ENCODE measurements at places on chromosomes 11 and 22.

DNA sequence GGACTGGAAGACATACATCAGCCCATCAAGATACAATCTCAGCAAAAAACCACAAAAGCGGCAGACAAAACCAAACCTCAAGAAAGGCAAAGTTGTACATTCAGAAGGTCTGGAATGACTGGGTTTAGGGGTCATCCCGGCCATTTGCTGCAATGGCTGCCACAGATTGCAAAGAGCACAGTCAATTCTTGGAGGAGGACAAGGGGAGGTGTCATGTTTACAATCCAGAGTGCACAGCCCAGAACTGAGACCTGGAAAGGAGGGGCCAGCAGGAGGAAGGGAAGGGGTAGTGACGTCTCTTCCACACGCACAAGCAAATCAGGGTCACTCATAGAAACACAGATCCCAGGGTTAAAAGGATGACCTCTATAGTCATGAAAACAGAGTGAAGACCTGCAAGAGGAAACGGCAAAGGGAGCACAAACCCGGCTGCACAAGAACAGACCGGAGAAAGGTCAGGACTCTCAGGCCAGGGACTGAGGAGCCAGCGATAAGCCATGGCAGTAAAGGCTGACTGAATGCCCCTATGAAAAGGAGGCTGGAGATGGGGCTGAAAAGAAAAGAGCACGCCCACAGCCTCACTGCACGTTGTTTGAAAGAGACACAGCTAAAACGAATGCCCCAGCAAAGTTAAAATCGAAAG, 18.2 kb upstream of the MUC5AC start:
- no peak for DNase-seq

GRCh38 chr11:65382804-65383368, 440 bp upstream of the SLC25A45 start:
- no peak for DNase-seq

DNA sequence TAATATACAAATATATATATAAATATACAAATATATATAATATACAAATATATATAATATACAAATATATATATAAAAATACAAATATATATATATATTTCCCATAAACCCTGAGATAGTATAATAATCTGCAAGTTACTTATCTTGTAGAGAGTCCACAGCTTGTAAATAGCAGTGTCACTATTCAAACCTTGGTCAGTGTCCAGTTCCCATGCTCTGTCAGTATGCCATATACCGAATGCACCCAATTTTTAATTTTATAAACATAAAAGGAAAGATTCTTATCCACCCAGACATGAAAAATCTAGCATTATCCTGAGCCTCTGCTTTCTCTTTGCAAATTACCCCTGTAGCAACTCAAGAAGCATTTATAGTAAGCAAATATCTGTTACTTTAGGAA, 21.6 kb upstream of the CTSC start:
- no peak for DNase-seq

- no peak for DNase-seq
Measured at GRCh38 chr22:47355776-47356510, 593.5 kb downstream of the TBC1D22A start.

DNA sequence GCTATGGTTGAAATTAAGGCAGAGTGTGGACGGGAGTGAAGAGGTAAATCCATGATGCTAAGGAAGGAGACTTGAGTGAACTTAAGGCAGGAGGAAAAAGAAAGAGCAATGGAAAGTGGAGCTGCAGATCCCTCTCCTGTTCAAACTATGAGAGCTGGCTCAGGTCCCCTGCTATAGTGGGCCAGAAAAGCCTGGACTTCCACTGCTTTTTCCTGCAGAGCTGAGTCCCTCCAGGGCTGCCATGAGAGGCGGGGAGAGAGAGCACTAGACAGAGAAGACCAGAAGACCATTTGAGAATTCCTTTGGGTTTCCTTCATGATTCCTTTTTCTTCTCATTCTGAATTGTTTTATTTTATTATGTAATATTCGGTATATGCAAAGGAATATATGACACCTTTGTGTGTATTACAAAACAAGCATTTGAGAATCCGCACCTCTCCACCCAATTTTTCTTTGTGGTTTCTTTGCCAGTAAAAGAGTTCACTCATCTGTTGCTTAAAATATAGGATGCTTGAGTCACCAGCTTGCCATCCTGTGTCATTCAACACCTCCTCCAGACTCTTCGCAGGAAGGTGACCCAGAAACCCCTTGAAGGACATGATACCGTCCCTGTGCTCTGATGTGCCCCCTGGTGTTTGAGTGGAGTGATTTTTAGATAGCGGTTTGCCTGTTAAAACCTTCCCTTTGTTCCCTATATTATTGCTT, 24.4 kb downstream of the SREBF2 start:
- DNase-seq: peak; percentile 78

- no peak for DNase-seq
Measured at GRCh38 chr11:11743216-11743615, 98.6 kb upstream of the USP47 start.

DNA sequence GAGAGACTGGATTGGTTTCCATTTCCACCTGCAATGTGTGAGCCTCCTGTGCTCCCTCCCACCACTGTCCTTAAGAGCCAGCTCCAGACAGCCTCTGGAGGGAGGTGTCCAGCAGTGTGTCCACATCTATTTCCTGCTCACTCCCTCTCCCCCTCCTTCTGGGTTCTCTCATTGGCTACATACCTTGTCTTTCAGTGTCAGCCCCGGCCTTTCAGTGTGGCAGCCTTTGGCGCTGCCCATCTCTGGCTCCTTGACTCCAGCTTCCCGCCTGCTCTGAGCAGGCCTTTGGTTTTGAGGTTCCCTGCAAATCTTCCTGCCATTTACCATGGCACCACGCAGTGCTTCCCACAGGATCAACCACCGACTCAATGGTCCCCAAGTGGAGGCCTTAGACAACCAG, 19.0 kb upstream of the PTPRJ start:
- no peak for DNase-seq

- DNase-seq: no peak
Measured at GRCh38 chr11:105334025-105334714, 194.6 kb upstream of the CARD18 start.

- DNase-seq: no peak
Measured at GRCh38 chr11:106271686-106272085, 194.2 kb downstream of the AASDHPPT start.

GRCh38 chr22:17137170-17137569, 16.0 kb upstream of the TMEM121B start:
- no peak for DNase-seq

GRCh38 chr11:36139767-36140166, 149.5 kb downstream of the COMMD9 start:
- no peak for DNase-seq

DNA sequence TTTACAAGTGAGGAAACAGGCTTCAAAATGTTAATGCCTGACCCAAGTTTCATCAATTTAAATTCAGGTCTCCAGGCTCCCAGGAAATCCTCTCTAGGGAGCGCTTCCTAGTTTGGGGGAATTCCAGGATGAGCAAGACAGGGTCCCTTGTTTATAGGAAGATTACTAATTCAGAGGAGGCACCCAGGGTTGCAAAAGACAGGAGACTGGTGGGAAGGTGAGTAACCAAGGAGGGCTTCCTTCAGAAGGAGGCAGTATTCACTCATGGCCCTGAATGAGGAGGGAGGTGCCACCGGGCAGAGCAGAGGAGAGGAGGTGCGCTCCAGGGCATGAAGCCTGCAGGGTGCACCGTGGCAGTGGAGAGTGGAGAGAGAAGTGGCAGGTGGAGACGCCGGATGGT, 1.6 kb downstream of the TMEM132A start:
- no peak for DNase-seq

GRCh38 chr11:126366064-126366822, 10.8 kb downstream of the ST3GAL4 start:
- no peak for DNase-seq

GRCh38 chr22:29569011-29569678, 11.8 kb downstream of the NIPSNAP1 start:
- DNase-seq: no peak

DNA sequence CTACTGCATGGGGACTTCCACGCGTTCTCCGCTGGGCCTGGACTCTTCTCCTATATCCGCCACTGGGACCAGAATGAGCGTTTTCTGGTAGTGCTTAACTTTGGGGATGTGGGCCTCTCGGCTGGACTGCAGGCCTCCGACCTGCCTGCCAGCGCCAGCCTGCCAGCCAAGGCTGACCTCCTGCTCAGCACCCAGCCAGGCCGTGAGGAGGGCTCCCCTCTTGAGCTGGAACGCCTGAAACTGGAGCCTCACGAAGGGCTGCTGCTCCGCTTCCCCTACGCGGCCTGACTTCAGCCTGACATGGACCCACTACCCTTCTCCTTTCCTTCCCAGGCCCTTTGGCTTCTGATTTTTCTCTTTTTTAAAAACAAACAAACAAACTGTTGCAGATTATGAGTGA, 7.7 kb downstream of the SLC3A2 start:
- no peak for DNase-seq

DNA sequence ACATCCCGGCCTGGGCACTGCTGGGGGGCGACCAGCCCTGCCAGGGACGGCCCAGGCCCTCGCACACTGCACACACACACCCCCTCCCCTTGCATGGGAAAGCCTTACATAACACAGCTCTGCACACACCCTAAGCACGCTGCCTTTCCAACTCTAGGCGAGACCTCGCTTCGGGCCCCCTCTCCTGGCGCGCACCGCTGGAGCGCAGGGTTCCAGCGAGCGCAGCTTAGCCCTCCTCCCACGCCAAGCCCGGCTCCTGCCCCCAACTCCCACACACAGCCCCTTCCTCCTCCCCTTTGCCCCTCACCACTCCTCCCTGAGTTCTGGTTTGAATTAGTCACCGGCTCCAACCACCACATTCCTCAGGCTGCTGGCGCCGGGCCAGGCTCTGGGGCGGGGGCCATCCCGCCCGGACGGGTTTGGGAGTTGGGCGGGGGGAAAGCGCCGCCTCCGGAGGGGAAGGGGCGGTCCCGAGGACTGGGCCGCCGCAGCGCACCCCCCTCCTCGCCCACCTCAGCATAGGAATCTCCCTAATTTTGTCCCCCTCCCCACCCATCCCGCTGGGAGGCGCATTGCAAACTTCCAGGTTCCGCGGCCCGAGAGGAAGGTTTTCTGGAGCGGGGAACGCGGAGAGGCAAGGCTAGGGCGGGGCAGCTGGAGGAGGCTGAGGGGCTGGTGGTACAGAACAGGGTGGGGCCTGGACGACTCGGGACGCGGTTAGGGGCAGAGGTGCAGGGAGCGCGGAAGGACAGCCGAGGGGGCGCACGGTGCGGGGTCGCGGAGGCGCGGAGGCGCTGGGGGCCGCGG, 966 bp downstream of the AHNAK start:
- DNase-seq: peak; percentile 62

GRCh38 chr11:17021511-17021910, 7.3 kb upstream of the PLEKHA7 start:
- no peak for DNase-seq

DNA sequence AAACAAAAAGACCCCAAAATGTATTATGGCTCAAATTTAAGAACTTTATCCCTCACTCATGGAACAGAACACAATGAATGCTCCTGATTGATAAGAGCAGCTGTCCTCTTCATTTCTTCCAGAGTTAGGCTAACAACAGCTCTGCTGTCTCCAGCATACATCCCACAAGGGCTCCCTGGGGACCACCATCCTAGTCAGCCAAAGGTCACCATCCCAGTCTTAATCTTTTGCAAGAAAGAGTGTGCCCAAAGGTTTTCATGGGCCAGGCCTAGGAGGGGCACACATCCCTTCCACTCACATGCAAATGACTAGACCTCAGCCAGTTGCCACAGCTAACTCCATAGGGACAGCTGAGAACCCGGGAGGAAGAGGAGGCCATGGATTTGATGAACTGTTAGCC, 555.3 kb downstream of the BUD13 start:
- no peak for DNase-seq

GRCh38 chr11:117900121-117900648, 23.7 kb upstream of the FXYD6 start:
- DNase-seq: no peak

GRCh38 chr11:92845805-92846204, 123.6 kb upstream of the MTNR1B start:
- no peak for DNase-seq

DNA sequence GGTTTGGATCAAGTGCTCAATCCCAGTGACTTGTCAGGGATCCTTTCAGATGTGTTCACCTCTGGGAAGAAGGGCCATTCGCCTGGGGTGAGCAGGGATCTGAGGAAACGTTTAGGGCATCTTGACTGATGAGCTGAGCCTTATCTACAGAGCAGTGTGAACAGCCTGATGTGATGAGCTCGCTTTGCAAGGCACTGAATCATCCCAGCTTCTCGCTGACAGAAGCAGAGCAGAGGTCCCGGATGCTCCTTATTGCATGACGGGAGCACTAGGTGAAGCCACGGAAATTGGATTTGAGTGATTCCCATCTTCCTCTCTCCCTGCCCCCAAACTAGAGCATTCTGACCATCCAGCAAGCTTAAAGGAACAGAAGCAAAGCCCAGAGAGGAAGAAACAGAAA, 46.5 kb downstream of the SEZ6L start:
- DNase-seq: no peak

- no peak for DNase-seq
Measured at GRCh38 chr11:79768343-79768742, 327.5 kb upstream of the TENM4 start.
